ENCODE measurements at places on chromosomes 1 and 21. TPM values are rescaled to one million over a fixed set of nuclear protein-coding genes. Genes with fewer than 3 reads are reported as not detected.

GRCh38 chr1:162678439-162678838 is 46.2 kb downstream of the DDR2 start:
- H3K27me3 ChIP-seq, result no peaks in the 10 kb centered on the region
- H3K4me1 ChIP-seq, result peaks cover 2% of the 10 kb centered on the region
- DNase-seq, result no peak
- H3K27ac ChIP-seq, result no peak overlapping the region

The UTS2 gene
- total RNA-seq, result not detected

The LAMB3 gene
- total RNA-seq, result 10.7 TPM

DNA sequence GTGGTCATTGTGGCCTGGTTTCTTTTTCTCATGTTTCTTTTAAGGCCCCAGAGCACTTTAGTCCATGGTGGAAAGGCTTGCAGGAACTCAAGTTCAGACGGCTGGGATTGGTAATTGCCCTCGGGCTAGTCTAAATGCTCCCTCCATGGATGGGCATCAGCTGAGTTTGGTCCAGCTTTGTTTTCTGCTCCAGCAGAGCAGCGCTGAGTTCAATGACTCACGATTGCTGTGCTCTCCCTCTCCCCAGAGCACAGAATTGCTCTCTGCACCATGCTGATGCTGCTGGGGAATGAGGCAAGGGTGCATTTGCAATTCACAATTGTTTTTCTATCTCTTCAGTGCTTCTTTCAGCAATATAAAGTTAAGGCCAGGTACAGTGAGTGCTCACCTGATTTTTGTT is 1.8 kb upstream of the OR2T6 start:
- H3K4me1 ChIP-seq, result no peaks in the 10 kb centered on the region
- no peak overlapping the region for H3K27ac ChIP-seq
- H3K4me3 ChIP-seq, result no peak overlapping the region
- no peak for DNase-seq
- no peaks in the 10 kb centered on the region for H3K36me3 ChIP-seq

GRCh38 chr1:145845144-145845513 is 301 bp upstream of the NUDT17 start:
- H3K27me3 ChIP-seq, result no peaks in the 10 kb centered on the region
- peaks cover 10% of the 10 kb centered on the region for H3K36me3 ChIP-seq
- H3K4me3 ChIP-seq, result no peak overlapping the region
- H3K4me1 ChIP-seq, result peaks cover 3% of the 10 kb centered on the region
- no peak for DNase-seq

GRCh38 chr21:35229290-35229689 is 180.2 kb upstream of the RUNX1 start:
- peaks cover 23% of the 10 kb centered on the region for H3K4me1 ChIP-seq
- no peak overlapping the region for H3K27ac ChIP-seq
- no peaks in the 10 kb centered on the region for H3K36me3 ChIP-seq
- H3K27me3 ChIP-seq, result no peaks in the 10 kb centered on the region

The TIPRL gene
- 27.4 TPM for total RNA-seq

DNA sequence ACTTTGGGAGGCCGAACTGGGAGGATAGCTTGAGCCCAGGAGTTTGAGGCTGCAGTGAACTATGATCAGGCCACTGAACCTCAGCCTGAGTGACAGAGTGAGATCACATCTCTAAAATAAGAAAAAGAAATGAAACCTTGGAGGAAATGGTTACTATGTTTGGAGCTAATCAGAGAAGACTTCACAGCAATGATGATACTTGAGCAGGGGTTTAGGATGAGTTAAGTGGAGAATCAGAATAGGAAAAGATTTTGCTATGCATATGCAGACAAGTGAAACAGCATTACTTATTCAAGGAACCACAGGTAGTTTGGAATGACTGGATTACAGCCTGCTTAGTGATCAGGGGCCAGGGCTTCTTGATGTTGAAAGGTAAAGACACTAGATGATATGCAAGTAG is 1.3 kb upstream of the CD5L start:
- H3K27me3 ChIP-seq, result peaks cover 3% of the 10 kb centered on the region
- no peak overlapping the region for H3K4me3 ChIP-seq
- H3K4me1 ChIP-seq, result no peaks in the 10 kb centered on the region
- no peak for DNase-seq
- H3K36me3 ChIP-seq, result no peaks in the 10 kb centered on the region

DNA sequence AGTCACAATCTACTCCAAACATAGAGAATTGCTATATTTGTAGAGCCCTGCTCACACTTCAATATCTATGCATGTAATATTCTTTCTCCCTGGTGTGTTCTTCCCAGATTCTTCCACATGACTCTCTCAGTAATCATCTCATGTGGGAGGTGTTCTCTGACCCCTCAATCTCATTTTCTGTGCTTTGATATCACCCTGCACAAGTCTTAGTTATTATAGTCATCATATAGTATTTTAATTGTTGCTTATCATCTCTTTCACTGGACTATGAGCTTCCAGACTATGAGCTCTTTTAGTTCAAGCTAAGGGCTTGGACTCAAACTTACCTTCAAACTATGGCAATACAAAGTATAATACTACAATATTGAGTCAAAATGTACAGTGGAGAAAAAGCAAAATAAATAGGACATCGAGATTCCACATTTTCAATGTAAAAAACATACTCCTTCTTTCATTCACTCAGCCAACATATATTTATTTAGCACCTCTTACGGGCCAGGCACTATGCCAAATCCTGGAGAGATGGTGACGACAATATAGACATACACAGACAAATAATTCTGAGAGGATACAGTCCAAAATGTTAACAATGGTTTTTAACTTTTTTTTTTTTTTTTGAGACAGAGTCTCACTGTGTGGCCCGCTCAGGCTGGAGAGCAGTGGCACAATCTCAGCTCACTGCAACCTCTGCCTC is 12.7 kb downstream of the TESK2 start:
- no peak overlapping the region for H3K27ac ChIP-seq
- no peak for DNase-seq
- no peaks in the 10 kb centered on the region for H3K27me3 ChIP-seq
- H3K36me3 ChIP-seq, result no peaks in the 10 kb centered on the region

- H3K27ac ChIP-seq, result no peak overlapping the region
- no peak overlapping the region for H3K4me3 ChIP-seq
- no peaks in the 10 kb centered on the region for H3K4me1 ChIP-seq
These were observed 113.7 kb downstream of the ZSCAN20 start for GRCh38 chr1:33586106-33586505.

GRCh38 chr1:91684481-91685196 is 184.0 kb downstream of the CDC7 start:
- no peak for DNase-seq
- no peak overlapping the region for H3K27ac ChIP-seq
- no peaks in the 10 kb centered on the region for H3K27me3 ChIP-seq
- H3K36me3 ChIP-seq, result no peaks in the 10 kb centered on the region
- no peak overlapping the region for H3K4me3 ChIP-seq
- peaks cover 19% of the 10 kb centered on the region for H3K4me1 ChIP-seq

The GCSAML gene
- not detected for total RNA-seq

The CD84 gene
- not detected for total RNA-seq

DNA sequence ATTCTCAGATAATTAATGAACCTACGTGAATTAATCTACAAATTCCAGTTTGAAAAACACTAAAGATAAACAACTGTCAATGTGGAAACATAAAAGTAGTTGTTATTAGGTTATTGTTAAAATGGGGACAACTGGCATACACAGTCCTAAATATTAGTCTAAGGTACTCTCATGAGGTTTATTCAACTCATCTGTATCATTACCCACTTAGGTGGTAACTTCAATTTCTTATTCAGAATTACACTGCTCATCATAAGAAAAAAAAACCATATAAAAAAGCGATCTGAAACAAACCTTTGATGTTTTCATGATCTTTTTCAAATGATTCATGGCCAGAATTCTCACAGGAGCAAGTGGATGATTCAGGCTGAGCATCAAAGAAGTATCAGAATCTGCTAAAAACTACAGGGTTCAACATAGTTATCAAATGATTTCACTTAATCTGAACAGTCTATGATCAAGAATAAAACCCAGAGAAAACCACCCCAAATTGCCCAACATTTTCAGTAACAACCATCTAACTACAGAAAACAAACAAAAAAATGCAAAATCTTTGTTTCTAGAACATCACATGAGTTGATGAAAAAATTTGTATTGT is 13.7 kb downstream of the HEATR1 start:
- no peaks in the 10 kb centered on the region for H3K4me1 ChIP-seq
- no peak for DNase-seq
- no peak overlapping the region for H3K27ac ChIP-seq
- no peak overlapping the region for H3K4me3 ChIP-seq
- peaks cover 22% of the 10 kb centered on the region for H3K36me3 ChIP-seq
